ENCODE measurements at places on chromosomes 5 and 9.

DNA sequence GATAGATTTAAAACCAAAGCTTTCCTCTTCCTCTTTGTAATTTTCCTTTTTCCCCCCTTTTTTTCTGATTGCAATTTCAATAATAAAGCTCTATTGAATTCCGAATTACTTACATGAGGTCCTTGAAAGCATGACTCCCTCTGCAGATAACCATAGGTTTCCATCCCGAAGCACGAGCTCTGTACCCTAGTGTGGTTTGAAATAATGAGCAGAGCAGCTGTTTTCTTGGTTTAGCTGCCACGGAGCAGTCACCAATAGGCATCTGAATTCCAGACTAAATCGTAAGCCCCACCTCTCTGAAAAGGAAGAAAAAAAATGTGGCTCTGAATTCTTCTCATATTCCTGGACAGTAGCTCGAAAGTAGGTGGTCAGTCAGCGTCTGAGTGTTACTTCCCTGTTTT lies 18.5 kb upstream of the GNE start:
- peak; percentile 32 for DNase-seq

DNA sequence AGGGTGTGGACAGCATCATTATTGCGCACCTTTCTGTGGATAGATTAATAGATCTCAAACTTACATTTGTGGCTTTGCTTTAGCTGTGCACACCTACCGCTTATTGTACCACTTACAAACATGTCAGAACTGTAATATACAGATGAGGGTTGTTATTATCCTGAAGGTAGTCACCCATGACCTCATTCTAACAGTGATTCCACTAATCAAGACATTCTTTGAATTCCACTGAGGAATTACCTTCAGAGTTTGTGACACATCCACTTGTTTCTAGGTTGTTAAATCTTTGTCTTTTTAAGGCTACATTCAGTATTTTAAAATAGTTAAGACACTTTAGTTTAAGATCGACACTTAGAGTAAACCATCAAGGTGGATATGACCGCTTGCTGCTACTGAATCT lies 7.8 kb downstream of the KCNV2 start:
- no peak for DNase-seq

GRCh38 chr9:117926031-117926658 lies 221.9 kb downstream of the TLR4 start:
- DNase-seq: no peak

- no peak for DNase-seq
These were observed 38.7 kb downstream of the KCTD16 start for GRCh38 chr5:144209361-144209760.

DNA sequence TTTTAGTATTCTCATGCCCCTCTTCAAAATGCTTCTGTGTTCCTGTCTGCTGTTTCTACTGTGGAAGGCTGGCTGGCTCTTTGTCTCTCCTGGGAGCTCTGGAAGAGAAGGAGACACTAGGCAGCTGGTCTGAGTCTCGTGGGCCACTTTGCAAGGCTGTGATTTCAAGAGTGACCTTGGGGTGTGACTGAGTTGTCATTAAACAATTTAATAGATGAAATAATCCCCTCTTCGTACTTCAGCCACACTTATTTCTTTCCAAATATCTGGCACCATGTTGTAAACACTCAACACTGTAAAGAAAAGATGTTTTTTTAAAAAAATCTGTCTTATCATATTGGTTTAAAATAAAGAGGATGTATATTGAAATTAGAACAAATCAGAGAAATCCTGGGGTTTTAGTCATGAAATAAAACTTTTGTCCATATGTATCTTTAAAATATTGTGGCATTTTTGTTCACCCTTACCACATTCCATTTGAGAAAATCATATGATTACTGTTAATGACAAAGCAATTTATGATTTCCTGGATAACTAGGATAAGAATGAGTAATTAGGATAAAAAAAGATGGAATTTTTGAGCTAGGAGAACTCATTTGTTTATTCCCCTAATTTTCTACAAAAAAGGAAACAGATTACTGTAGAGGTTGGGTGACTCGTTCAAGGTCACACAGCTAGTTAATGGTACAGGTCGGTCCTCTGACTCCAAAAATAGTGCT lies 200.8 kb downstream of the MAT2B start:
- DNase-seq: no peak

DNA sequence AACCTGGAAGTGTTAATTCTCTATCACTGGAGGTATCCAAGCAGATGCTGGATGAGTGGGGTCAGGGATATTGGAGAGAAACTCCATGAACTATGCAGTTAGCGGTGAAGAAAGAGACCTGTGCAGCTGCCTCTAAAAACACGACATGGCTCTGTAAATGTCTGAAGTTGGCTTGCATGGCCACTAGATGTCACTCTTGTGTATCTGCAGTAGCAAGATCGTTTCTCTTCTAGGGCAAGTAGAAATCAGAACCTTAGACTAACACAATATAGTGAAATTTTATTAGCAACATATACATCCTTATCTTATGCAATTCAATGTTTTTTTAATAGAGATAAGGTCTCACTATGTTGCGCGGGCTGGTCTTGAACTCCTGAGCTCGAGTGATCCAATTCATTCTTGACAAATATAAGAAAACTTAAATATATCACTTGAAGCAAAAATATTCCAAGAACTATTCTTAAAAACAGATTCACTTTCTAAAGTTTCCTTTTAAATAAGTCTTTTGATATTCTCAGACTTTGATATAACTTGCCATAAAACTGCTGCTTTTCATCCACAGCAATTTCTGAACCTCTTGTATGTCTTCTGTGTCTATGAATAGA lies 2.9 kb downstream of the OR2S2 start:
- DNase-seq: peak; percentile 49

- no peak for DNase-seq
These were observed 73.8 kb upstream of the IL17B start for GRCh38 chr5:149452665-149453617.

DNA sequence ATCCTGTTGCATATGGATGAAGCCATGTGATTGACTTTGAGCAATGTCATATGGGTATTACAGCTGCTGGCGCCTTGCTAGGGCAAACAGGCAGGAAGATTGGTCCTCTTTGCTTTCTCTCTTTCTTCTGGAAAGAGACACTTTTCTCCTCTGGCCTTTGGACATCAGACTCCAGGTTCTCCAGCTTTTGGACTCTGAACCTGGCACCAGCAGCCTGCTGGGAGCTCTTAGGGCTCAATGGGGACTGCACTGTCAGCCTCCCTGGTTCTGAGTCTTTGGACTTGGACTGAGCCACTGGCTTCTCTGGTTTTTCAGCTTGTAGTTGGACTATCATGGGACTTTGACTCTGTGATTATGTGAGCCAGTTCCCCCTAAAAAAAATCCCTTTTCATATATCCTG lies 34.8 kb upstream of the TENT4A start:
- DNase-seq: no peak

- DNase-seq: no peak
These were observed 101.1 kb upstream of the DAP start for GRCh38 chr5:10862085-10862484.

GRCh38 chr5:11491404-11492075 lies 412.7 kb downstream of the CTNND2 start:
- no peak for DNase-seq

GRCh38 chr9:137445930-137446431 lies 4.8 kb upstream of the ENTPD8 start:
- DNase-seq: no peak

DNA sequence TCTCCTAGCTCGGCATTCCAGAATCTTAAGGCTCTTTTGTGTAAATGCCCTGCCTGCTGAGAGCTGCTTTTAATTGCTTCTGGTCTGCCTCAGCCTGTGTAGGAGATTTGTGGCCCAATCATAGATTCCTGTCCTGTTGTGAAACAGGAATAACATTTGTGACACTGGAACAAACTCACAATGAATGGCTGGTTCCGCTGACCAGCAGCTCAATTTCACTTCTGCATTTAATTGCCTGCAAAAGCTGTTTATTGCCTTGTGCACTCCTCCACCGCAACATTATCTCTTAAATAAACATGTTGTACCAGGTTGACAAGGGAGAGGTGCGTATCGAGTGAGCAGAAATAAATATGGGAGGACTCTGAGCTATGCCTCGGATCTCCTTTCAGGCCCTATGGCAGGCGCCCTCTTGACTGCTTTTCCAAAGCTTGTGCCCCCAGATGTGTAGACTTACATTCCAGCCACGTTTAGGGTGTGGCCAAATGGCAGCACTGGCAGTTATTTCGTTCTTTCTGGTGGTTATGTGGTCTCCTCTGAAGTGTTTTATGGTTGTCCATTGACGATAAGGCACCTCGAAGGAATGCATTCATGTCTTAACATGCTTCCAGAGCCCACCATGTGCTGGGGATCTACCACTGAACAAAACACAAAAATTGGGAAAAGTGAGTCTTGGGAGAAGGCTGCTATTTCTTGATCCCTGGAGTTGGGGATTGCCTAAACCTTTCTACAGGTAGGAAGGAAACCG lies 58.1 kb downstream of the DMRT1 start:
- DNase-seq: no peak

DNA sequence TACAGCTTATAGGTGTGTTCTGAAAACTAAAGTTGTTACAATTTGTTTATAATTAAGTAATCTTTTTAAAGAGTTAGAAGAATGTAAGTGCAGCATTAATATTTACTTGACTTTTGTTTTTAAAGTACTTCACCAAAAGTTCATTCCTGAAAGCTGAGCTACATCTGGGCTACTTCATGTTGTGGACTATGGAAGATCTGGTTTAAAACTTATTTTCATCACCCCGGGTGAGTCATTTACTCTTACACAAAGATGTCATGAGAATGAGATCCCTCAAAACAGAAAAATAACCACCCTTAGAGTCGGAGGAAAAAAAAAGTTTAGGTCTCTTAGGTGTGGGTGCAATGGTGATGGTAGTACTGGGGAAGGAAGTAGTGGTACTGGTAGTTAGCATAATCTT lies 5.1 kb downstream of the POU5F2 start:
- no peak for DNase-seq

GRCh38 chr5:143222287-143223231 lies 180.9 kb downstream of the NR3C1 start:
- DNase-seq: no peak

- DNase-seq: no peak
These were observed 13.5 kb downstream of the ZNF79 start for GRCh38 chr9:127437497-127438264.

DNA sequence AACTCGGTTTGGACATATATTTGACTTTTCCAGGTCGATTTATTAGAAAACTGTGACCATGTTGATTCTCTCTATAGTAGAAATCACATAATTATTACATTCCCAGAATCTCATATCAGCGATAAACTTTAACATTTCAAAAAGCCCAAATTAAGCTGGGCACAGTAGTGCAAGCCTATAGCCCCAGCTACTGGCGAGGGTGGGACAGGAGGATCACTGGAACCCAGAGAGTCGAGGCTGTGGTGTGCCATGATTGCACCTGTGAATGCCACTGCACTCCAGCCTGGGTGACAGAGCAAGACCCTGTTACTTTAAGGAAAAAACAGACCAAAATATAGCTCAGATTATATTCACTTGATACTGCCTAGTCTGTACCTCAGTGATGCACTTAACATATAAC lies 128.9 kb downstream of the CPLANE1 start:
- no peak for DNase-seq

DNA sequence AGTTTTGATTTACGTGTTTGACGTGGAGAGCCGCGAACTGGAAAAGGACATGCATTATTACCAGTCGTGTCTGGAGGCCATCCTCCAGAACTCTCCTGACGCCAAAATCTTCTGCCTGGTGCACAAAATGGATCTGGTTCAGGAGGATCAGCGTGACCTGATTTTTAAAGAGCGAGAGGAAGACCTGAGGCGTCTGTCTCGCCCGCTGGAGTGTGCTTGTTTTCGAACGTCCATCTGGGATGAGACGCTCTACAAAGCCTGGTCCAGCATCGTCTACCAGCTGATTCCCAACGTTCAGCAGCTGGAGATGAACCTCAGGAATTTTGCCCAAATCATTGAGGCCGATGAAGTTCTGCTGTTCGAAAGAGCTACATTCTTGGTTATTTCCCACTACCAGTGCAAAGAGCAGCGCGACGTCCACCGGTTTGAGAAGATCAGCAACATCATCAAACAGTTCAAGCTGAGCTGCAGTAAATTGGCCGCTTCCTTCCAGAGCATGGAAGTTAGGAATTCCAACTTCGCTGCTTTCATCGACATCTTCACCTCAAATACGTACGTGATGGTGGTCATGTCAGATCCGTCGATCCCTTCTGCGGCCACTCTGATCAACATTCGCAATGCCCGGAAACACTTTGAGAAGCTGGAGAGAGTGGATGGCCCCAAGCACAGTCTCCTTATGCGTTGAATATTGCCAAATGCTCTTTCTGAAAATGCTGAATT lies 850 bp downstream of the RRAGA start:
- DNase-seq: peak; percentile 35

DNA sequence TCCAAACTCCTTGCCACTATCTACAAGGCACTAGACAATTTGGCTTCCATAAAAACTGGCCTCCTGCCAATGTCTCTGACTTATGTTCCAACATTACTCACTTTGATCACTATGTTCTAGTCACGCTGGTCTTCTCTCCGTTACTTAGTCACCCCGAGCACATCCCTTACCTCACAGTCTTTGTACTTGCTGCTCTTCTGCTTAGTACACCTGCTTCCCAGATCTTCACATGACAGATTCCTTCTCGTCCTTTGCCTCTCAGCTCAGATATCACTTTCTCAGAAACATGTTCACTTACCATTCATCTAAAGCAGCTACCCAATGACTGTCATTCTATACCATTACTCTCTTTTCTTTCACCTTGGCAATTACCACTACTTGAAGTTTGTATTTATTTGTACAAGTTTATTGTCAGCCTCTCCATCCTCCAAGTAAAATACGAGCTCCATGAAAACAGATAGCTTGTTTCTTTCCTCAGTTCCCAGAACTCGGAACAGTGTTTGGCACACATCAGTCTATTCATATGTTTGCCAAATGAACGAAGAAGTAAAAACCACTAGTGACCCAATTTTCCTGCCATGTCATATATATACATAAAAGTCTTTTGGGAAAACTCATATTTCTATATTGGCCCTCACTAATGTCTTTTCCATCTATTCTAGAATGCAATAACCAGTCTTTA lies 5.9 kb upstream of the SLC22A5 start:
- peak; percentile 28 for DNase-seq

DNA sequence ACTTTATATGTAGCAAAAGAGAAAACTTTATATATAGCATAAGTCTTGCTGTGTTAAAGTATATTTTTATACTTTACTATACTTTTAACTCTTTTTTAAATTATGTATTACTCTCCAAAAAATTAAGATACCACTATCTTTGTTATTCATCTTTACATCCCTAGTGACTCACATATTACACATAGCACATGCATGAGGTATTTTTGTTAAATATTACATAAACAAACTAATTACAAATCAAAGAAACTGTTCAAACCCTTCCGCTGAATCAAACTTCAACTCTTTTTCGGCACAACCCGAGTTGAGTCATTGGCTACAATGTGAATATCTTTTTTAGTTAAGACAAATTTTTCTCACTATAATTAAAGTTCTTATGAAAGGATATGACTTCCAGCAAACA lies 32.1 kb downstream of the NADK2 start:
- no peak for DNase-seq

- peak; percentile 15 for DNase-seq
These were observed 414.1 kb downstream of the ARHGEF28 start for GRCh38 chr5:74040065-74040551.

Measured in skin of body (tissue), 3 donors.